Stomach (tissue), 19 donors: ENCODE measurements at places on chromosomes 12 and 14. TPM values are rescaled to one million over a fixed set of nuclear protein-coding genes. Genes with fewer than 3 reads are reported as not detected.

DNA sequence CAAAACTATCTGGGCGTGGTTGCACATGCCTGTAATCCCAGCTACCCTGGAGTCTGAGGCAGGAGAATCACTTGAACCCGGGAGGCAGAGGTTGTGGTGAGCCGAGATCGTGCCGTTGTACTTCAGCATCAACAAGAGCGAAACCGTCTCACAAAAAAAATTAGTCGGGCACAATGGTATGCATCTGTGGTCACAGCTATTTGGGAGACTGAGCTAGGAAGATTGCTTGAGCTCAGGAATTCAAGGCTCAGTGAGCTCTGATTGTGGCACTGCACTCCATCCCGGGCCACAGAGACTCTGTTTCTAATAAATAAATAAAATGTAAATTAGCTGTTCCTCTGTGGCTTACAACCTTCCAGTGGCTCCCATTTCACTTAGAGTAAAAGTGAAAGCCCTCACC, 28.0 kb downstream of the RCOR1 start:
- H3K4me3 ChIP-seq: no peak overlapping the region
- DNase-seq: no peak
- H3K36me3 ChIP-seq: no peaks in the 10 kb centered on the region

DNA sequence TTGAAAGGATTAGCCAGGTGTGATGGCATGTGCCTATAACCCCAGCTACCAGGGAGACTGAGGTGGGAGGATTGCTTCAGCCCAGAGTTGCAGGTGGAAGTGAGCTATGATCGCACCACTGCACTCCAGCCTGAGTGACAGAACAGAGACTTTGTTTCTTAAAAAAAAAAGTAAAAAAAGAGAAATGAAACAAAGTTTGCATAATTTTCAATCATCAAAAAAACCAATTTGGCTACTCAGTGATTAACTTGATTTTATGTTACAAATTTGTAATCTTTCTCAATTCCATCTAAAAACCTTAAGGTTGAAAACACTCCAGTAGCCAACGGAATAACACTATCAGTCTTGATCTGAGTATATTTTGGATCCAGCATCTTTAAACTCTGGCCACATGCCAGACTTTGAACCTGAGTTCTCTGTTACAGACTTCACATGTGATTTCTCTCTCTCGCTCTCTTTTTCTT, 12.6 kb upstream of the DENND5B start:
- no peaks in the 10 kb centered on the region for H3K36me3 ChIP-seq
- H3K27ac ChIP-seq: no peak overlapping the region
- no peak for DNase-seq
- no peaks in the 10 kb centered on the region for H3K27me3 ChIP-seq

DNA sequence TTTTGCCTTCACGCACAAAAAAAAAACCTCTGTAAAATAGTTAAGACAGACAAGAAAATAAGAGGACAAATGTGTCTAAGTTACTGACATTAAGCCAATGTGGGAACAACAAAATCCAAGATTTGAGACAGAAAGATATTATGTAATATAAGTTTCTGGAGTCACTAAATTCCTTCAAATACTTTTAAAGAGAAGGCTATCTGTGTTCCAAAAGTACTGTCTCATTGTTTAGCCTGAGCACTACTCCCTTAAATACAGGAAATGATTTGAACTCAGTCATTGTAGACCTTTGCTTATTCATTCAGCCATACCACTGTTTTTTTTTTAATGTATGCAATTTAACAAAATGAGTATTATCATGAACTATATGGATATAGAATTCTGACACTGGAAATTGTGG, 82.7 kb upstream of the KITLG start:
- DNase-seq: no peak
- H3K27ac ChIP-seq: no peak overlapping the region
- no peaks in the 10 kb centered on the region for H3K4me1 ChIP-seq
- H3K4me3 ChIP-seq: no peak overlapping the region
- no peaks in the 10 kb centered on the region for H3K36me3 ChIP-seq

The SPPL3 gene
- 63.4 TPM for total RNA-seq

The ITGA7 gene
- total RNA-seq: 188 TPM
